ENCODE measurements at places on chromosomes 5 and 9.

DNA sequence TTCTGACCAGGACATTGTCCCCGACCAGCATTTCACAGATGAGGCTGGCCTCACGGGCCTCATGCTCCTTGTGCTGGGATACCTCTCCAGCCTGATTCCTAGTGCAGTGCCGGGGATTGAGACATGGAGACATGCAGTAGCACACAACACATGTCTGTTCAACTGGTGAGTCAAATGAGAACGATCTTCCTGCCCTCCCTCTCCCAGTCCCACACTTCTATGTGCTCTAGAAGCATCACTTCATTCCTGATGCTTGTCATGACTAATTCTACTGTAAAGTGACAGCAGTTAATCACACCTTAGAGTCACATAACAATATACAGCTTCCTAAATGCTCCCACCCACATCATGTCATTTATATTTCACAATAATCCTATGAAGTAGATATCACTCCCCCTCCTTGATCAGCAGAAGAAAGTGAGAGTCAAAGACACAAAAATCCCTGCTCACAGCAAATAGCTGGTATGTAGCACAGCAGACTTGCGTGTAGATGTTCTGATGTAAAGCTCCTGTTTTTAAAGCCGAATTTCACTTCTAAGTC, 101.8 kb downstream of the CCDC192 start:
- no peak for DNase-seq

- no peak for DNase-seq
Observed at GRCh38 chr5:98604301-98604700, 169.2 kb upstream of the RGMB start.

DNA sequence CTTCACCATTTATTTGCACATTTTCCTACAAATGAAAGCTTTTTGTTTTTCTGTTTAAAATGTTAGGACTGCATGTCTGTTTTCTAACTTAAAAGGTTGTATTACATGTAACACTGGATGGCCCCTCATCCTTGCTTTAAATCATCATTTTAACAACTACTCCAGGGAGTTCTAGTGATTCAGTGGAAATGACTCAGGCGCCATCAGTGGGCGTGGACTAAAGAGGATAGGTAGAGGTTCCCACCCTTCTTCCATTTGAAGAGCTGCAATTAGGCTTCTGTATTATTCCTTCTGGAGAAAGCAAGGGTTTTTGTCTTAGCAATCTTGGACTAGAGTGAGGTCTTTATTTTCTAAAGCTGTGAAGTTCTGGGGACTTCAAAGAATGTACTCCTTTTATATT, 213.7 kb downstream of the TMEM38B start:
- DNase-seq: no peak

GRCh38 chr9:91156451-91157234, 205.1 kb downstream of the AUH start:
- peak; percentile 34 for DNase-seq

DNA sequence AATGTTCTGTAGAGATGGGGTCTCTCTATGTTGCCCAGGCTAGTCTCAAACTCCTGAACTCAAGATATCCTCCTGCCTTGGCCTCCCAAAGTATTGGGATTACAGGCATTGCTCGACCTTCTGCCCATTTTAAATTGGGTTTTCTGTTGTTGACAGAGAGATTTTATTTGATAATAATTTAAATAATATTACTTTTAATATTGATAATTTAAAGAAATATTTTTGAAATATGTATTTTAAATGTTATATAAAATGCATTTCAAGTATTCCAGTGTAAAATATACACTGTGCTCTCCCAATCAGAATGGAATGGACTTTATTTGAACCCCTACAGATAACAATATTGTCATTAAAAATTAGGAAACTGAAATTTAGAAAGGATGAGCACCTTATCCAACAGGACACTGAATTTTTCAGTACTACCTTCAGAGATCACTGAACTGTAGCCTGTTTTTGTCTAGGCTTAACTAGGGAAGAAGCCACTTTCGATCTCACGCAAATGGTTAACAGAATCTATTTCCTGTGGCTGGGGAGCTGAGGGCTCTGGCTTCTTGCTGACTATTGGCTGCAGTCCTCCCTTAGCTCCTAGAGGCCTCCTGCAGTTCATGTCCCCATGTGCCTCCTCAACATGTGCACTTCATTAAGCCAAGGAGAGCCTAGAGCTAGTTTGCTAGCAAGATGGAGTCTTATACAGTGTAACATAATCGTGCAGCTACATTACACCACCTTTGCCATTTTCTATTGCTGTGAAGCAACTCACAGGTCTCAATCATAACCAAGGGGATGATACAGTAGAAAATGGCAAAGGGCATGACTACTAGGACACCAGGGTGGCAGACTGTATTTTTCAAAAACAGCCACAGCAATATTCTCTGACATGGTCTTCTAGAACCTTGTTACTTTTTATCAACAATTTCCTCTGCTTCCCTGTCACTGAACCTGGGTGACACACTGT, 150.0 kb downstream of the CDC42SE2 start:
- peak; percentile 56 for DNase-seq

DNA sequence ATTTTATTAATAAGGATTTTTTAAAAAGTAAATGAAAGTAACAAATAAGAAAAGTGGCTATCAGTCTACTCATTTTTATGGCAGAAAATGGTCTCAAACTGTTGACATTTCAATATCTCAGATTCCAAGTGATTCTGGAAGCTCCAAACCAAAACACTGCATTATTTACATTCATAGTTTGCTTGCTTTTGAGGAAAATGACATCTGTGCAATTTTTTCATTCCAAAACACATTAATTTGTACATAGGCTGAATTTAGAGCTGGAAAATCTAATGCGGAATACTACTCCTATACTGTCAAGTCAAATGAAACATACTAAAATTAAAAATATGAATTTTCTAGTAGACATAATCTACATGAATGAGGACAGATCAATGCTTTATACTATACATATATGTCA, 1047.6 kb downstream of the CDH9 start:
- DNase-seq: no peak

DNA sequence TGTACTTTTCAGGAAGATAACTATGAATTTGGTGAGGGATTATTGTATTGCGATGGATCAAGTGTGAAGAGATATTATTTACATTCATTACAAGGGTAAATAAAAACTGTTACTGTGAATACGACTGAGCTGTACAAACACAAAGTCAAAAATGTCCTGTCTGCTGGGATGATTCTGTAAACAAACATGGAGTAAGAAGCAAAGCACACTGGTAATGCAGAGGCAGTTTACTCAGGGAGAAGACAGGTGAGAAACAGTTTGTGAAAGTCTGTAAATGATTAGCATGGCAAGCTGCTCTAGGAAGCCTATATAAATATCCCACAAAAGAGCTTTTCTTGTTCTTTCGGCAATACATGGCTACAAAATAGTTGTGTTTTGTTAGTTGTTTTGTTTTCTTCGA, 115.4 kb upstream of the GNA14 start:
- no peak for DNase-seq

GRCh38 chr5:156677963-156678362, 172.1 kb upstream of the PPP1R2B start:
- DNase-seq: no peak

- peak; percentile 70 for DNase-seq
Observed at GRCh38 chr5:97162045-97162444, 19.6 kb upstream of the LIX1 start.

- DNase-seq: no peak
Observed at GRCh38 chr5:160471761-160472160, 50.1 kb downstream of the PTTG1 start.

DNA sequence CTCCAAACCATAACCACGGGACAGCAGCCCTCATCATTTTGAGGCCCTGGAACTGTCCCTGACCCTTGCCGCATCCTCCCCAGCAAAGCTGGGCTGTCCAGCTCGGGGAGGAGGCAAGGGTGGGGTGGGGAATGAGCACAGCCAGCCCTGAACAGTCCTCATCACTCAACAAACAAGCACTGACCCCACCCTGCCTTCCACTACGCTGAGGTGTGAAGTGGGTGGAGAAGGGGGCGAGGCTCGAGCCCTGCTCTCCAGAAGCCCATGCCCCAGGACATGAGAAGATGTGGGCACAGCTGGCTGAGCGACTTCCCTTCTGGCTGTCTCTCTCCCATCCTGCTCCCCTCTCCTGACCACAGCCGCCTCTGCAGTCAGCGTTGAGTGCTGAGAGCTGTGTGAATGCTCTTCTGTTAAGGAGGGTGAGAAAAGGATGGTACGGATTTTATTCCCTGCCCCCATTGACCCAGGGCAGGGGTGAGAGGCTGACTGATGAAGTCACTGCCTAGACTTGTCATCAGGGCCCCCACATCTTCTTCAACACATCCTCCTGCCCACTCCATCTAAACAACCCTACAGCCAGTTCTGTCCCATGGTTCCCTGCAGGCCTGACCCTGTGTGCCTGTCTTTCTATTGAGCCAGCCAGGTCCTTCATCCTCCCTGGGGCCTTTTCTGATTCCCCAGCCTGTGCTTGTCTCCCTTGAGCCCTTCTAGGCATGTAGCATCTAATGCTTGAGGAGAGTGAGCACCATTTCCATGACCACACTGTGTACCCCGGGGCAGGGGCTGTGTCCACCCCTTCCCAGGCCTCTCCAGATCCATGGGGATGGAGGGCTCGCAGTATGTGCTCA, 276.0 kb downstream of the FSTL4 start:
- peak; percentile 62 for DNase-seq
